Calu3 (cell line): ENCODE measurements at places on chromosomes 1 and 21. TPM values are rescaled to one million over a fixed set of nuclear protein-coding genes. Genes with fewer than 3 reads are reported as not detected.
A peak's percentile ranks its signal among the peaks of the same experiment; 100 is the strongest.

S100A7 gene
- total RNA-seq = not detected in 2 replicates

MAD2L2 gene
- 19.2 and 23.4 TPM in 2 replicates for total RNA-seq

GJA9 gene
- 0.56 TPM in 1 of 2 replicates, not detected in the other for total RNA-seq

SEC16B gene
- 4.2 and 6.2 TPM in 2 replicates for total RNA-seq

PIGV gene
- 9.9 and 11.9 TPM in 2 replicates for total RNA-seq

BATF3 gene
- total RNA-seq = 0.71 and 0.90 TPM in 2 replicates

FLG2 gene
- not detected in 2 replicates for total RNA-seq

CLDN19 gene
- not detected in 2 replicates for total RNA-seq

CELA2A gene
- total RNA-seq = not detected in 2 replicates

GRCh38 chr1:223670458-223671159, 5.1 kb upstream of the CAPN8 start:
- peak; percentile 70 for DNase-seq

- DNase-seq = no peak
Measured at GRCh38 chr1:66546047-66546810, 12.3 kb downstream of the SGIP1 start.

DNA sequence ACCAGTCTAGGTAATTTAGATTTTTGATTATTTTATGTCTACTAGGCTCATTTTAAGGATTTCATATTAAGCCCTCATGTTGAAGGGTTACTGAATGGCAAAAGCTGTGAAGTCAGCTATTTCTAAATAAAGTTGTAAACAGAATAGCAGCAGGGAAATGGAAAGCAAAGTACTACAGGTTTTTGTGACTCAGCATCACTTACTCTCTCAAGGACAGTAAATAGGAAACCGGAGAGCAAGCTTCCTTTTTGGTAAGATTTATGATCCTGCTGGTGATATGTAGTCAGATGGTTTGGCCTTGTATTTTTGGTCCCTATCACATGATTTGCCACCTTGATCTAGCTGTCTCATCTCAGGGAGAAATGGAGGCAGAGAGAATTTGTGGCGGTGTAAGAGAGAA, 226.0 kb downstream of the RPS6KC1 start:
- no peak for DNase-seq

DNA sequence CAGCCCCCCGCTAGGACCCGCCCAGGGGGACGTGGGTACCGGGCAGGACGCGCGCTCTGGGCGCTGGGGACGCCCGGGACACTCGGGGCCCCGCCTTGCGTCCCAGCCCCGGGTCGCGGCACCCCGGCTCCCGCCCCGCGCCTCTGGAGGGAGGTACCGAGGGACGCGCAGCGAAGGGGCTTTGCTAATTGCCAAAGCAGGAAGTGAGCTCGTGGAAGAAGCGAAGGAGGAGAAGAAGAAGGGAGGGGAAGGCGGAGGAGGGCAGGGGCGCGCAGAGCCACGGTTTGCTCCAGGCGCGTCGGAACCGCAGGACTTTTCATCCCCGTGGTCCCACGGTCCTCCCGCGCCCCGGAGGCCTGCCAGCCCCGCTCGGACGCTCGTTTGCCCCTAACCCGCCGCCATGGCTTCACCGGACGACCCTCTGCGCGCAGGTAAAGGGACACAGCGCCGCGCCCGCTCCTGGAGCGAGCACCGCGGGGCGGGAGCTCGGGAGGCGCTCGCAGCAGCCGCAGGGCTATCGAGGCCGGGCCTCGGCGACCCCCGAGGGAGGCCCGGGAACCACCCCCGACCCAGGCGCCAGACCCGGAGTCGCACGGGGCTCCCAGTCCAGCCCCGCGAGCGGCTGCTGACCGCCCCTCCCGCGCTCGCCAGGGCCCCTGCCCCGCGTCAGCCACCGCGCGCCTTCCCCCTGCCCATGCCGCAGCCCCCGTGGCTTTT, 1.3 kb downstream of the EDARADD start:
- DNase-seq = peak; percentile 14

- DNase-seq = no peak
Measured at GRCh38 chr21:31911138-31911907, 38.5 kb downstream of the HUNK start.

DNA sequence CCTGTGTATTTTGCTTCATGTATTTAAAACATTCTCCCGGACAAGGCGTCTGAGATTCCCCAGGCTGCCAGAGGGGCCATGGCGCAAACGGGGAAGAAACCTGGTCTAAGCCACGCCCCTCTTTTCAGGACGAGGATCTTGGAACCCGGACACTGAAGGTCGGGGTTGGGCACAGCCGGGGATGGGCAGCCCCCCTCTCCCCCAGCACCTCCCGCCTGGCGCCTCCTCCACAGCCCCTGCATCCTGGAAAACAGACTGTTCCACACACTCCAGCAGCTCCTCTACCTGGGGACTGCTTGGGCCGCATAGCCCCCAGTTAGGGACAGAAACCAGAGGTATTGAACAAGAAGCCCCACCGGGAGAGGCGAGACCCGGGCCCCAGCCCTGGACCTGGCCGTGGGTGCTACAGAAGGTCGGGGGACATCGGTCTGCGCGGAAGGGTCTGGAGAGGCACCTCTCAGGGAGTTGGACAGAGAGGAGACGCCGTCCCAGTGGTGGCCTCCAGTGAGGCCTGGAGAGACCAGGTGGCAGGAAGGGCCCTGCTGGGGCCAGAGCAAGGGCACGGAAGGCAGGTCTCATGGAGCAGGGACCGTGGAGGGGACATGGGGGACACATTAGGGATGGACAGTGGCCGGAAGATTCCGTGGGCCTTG, 5.4 kb downstream of the TP73 start:
- DNase-seq = no peak

- DNase-seq = no peak
Measured at GRCh38 chr1:211035821-211036380, 98.0 kb downstream of the KCNH1 start.

DNA sequence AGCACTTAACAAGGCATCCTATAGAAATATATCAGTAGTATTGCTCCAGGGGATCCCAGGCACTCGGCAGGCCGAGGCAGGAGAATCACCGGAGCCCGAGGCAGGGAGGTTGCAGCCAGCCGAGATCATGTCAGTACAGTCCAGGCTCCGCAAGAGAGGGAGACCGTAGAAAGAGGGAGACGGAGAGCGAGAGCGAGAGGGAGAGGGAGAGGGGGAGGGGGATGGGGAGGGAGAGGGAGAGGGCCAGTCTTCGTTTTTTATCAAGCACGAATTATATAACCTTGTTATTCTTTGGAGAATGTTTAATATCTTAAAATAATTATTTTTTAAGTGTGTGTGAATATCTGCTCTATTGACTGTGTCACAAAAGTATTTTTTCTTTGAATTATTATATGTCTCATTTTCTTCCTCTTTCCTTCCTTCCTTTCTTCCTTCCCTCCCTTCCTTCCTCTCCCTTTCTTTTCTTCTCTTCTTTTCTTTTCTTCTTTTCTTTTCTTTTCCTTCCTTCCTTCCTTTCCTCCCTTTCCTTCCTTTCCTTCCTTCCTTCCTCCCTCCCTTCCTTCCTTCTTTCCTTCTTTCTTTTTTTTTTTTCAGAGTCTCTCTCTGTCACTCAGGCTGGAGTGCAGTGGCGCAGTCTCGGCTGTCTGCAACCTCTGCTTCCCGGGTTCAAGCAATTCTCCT, 233.7 kb downstream of the SRGAP2C start:
- no peak for DNase-seq

DNA sequence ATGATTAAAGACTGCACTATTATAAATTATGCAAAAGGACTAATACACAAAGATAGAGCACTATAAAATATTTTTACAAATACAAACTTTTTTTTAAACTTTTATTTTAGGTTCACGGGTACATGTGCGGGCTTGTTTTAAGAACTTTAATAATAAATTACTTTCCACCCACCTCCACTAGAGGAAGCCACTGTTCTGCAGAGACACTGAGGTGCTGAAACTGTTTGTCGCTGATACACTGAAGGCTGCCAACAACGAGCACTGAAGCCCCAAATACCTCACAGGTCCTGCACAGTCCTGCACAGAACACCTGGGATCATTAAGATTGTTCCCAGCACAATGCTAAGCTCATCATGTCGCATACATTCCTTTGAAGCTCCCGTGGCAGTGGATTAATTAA, 19.9 kb downstream of the COA6 start:
- no peak for DNase-seq

DNA sequence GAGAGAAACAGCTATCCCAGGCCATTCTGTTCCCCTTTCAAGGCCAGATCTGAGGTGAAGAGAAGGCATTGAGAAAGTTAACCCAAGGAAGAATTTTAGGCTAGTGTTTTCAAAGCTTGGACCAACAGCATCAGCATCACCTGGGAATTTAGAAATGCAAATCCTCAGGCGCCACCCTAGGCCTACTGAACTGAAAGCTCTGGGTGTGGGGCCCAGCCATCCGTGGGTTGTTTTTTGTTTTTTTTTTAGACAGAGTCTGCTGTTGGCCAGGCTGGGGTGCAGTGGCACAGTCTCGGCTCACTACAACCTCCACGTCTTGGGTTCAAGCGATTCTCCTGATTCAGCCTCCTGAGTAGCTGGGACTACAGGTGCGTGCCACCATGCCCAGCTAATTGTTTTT, 98.6 kb downstream of the RNF220 start:
- DNase-seq = no peak

GRCh38 chr1:233057836-233058235, 107.4 kb downstream of the NTPCR start:
- no peak for DNase-seq

DNA sequence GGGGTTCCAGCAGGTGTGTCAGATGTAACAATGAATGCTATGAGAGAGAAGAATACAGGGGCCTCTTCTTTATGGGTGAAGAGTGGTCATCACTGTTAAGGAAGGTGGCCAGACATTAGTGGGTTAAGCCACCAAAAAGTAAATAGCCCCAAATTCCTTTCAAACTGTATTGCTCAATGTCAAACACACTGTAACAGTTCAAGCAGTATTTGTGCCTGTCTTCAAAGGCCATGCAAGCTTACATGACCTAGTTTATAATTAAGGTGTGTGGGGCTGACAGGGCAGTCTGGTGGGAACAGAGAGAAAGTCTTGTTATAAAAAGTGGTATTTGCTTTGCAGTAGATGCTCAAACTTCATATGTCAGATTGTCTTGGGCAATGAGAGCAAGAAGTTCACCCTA, 18.5 kb downstream of the CHIT1 start:
- no peak for DNase-seq

GRCh38 chr1:15218287-15219279, 28.4 kb upstream of the FHAD1 start:
- peak; percentile 47 for DNase-seq

- no peak for DNase-seq
Measured at GRCh38 chr1:203778789-203779188, 13.8 kb downstream of the LAX1 start.

DNA sequence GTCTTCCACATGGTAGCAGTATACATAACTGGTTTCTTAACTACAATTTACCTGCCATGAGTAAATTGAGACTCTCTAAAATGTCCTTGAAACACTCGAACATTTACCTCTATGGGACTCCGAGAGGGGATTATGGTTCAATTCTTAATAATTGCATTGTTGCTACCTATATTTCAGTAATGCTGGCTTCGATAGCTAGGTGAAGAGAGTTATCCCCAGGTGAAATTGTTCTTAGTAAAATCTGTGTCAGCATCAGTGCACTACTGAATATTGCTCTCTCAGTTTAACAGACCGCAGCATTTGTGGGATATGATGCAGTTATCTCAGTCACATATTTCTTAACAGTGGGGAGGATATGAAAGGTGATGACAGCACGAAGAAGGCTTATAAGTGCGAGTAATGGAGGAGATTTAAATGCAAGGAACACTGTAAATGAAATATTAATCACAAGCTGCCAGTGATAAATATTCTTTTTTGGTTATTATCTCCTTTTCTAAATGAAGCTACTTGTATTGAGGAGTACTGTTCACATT, 801.9 kb downstream of the BRINP3 start:
- no peak for DNase-seq

DNA sequence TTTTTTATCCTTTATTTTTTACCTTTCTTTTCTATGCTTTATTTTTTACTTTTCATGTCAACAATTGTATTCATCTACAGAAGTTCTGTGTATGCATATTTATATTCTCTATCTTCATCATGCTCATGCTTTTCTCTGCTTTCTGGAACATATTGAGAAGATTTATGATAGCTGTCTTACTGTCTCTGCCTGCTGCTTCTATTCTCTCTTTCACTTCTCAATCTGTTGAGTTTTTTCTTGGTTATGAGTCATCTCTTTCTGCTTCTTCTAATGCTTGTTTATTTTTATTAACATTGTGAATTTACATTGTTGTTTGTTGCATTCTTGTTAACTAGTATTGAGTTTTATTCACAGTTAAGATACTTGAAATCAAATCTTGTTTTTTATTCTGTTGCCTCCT, 22.6 kb downstream of the F5 start:
- no peak for DNase-seq

- DNase-seq = no peak
Measured at GRCh38 chr1:64396817-64397216, 73.1 kb upstream of the CACHD1 start.

DNA sequence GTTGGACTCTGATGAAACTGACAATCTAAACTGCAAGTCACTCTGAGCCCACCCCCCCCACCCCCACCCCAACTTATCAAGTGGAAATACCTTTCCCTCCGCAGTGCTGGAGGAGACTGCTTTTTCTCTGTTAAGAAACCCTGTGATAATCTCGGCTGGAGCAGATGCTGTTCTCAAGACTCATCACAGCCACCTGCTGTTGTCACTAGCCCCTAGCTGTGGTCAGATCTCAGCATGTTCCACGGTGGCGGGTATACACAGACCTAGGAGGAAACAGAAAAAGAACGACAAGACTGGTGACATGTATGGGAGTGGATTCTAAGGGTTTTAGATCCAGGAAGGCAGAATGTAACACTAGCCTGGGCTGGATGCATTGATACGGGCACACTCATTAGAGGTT, 2.3 kb downstream of the ACTL8 start:
- no peak for DNase-seq

DNA sequence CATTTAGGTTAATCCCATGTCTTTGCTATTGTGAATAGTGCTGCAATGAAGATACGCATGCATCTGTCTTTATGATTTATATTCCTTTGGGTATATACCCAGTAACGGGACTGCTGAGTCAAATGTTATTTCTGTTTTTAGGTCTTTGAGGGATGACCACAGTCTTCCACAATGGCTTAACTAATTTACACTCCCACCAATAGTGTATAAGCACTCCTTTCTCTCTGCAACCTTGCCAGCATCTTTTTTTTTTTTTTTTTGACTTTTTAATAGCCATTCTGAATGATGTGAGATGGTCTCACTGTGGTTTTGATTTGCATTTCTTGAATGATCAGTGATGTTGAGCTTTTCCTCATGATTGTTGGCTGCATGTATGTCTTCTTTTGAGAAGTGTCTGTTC, 33.5 kb downstream of the ASH1L start:
- no peak for DNase-seq

- DNase-seq = peak; percentile 29
Measured at GRCh38 chr1:2556277-2556677, at the start of gene TNFRSF14. TNFRSF14 (plus strand) TSS chr1:2556371; CDS start chr1:2556665, 294 bp downstream.

- no peak for DNase-seq
Measured at GRCh38 chr1:113872219-113872935, 865 bp upstream of the PTPN22 start.

GRCh38 chr1:228190778-228191177, 17.1 kb upstream of the OBSCN start:
- DNase-seq = no peak

- DNase-seq = no peak
Measured at GRCh38 chr1:90837420-90837819, 120.3 kb upstream of the BARHL2 start.

- peak; percentile 33 for DNase-seq
Measured at GRCh38 chr21:36783612-36784374, 84.9 kb downstream of the SIM2 start.
